ENCODE measurements at places on chromosomes 2 and 18.
A peak's percentile ranks its signal among the peaks of the same experiment; 100 is the strongest.

DNA sequence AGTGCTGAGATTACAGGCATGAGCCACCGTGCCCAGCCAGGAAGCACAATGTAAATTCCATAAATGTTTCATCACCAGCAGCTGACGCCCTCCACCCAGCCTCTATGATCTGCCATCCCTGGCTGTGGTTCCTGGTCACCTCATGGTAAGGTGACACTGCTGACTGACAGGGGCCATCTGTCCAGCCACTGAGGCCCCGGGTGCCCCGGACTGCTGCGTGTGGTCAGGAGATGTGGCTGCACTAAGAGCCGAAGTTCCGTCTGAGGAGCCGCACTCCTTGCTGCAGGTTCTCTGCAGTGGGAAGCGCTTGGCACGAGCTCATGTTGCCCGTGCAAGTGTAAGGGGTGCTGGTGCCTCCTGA, 10.9 kb downstream of the NTSR2 start:
- no peak for DNase-seq

DNA sequence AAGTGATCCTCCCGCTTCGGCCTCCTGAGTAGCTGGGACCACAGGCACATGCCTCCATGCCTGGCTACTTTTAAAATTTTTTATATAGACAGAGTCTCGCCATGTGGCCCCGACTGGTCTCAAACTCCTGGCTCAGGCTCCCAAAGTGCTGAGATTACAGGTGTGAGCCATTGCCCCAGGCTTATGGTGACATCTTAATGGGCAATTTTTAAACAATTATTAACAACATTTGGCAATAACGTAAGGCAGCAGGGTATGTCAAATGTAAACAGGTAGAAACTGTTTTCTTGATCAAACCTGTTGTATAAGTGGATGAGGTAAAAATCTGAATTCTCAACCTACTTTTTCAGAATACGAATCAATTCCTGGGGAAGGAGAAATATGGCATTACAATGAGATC, 11.0 kb downstream of the FECH start:
- no peak for DNase-seq

DNA sequence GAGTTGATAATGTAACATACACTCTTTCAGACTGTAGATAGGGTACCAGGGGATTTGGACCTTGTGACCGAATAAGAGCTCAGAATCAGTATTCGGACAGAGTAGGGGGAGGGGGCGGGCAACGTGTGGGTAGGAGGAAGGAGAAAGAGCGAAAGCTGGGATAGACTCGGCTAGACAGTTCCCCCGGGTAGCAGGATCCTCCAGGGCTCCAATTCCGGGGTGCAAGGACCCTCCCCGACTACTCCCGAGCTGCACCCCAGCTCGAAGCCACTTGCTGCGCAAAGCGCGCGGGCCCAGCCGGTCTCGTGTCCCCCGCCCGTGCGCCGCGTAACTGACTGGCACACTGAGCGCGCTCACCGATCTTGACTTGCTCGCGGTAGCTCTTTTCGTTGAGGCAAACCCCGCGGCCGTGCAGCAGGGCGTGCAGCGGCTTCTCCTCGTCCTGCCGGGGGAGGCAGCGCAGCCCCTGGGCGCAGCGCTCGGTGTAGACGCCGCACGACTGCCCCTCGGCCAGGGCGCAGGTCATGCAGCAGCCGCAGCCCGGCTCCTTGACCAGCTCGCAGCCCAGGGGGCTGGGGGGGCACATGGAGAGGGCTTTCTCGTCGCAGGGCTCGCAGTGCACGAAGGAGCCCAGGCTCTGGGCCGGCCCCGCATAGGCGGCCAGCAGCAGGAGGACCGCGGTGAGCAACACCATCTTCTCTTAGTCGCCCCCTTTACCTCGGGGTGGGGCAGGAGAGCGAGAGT, 1.1 kb downstream of the IGFBP5 start:
- DNase-seq = no peak

- DNase-seq = no peak
These were observed 296.4 kb upstream of the ACVR2A start for GRCh38 chr2:147548451-147548850.

DNA sequence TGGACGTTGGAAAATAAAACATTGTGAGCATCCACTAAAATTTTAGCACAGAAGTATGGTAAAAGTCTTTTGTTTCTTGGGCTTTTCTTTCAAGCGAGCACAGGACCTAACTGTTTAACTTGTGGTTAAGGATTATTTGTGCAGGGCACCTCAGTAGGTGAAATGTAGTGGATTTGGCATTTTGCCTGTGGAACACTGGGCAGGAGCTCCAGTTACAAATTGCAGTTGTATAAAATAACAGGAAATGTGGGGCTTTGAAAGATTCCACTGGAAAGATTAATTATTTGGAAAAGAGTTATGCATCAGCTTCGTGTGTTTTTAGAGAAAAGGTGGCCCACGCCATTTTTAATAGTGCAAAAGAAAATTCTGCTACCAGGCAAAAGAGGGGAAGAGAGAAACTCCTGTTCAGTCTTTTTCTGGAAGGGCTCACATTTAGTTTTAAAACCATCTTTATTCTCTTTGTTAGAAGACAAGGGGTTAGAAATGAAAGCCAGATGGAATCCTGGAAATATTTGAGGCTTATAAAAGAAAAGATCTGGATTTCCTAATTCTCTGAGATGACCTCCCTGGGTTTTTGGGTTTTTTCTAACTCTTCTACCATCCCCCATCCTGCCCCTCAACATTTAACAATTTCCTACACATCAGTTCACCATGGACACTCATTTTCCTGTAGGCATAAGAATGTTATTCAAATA, 144.3 kb upstream of the SERTAD2 start:
- DNase-seq = no peak

DNA sequence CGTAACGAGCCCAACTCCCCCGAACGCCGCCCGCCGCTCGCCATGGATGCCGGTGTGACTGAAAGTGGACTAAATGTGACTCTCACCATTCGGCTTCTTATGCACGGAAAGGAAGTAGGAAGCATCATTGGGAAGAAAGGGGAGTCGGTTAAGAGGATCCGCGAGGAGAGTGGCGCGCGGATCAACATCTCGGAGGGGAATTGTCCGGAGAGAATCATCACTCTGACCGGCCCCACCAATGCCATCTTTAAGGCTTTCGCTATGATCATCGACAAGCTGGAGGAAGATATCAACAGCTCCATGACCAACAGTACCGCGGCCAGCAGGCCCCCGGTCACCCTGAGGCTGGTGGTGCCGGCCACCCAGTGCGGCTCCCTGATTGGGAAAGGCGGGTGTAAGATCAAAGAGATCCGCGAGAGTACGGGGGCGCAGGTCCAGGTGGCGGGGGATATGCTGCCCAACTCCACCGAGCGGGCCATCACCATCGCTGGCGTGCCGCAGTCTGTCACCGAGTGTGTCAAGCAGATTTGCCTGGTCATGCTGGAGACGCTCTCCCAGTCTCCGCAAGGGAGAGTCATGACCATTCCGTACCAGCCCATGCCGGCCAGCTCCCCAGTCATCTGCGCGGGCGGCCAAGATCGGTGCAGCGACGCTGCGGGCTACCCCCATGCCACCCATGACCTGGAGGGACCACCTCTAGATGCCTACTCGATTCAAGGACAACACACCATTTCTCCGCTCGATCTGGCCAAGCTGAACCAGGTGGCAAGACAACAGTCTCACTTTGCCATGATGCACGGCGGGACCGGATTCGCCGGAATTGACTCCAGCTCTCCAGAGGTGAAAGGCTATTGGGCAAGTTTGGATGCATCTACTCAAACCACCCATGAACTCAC, 673 bp downstream of the PCBP1 start:
- DNase-seq = peak; percentile 70

DNA sequence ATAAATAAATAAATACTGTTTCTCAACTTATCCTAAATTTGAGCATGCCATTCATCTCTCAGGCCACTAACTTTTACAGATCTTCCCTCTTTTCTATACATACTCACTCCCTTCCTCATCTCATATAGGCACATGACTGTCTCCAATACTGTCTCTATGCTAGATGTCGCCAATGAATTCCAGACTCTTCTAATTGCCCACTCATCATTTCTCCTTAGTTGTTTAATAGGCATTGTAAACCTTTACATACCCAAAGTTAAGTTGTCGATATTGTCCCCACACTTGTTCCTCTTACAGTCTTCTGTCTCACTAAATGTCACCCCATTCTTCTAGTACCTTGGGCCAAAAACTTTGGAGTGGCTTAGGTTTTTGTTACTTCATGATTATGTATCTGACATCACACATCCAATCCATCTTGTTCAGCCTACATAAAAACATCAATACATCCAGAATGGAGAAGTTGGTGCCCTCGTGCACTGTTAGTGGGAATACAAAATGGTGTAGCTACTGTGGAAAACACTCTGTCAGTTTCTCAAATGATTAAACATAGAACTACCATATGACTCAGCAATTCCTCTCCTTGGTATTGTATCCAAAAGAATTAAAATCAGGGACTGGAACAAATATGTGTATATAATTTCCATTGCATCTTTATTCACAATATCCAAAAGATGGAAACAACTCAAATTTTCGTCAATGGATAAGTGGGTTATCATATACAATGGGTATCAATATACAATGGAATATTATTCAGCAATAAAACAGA, 935.1 kb downstream of the SLC4A3 start:
- DNase-seq = no peak

DNA sequence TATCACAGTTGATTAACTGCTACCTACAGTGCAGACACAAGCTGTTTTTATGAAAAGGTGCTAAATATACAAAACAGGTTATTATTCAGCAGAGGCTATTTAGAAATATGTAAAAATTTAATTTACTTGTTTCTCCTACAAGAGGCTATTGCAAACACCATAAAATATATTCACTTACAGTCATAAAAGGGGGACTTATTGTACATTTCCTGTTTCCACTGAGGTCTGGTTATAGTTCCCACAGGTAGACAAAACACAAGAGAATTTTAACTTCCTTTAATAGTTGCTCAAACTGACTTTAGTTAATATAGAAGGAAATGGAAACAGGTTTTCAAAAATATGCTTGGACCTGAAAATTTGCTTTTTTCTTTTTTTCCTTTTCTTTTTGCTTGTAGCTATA, 40.0 kb upstream of the FRZB start:
- DNase-seq = no peak

DNA sequence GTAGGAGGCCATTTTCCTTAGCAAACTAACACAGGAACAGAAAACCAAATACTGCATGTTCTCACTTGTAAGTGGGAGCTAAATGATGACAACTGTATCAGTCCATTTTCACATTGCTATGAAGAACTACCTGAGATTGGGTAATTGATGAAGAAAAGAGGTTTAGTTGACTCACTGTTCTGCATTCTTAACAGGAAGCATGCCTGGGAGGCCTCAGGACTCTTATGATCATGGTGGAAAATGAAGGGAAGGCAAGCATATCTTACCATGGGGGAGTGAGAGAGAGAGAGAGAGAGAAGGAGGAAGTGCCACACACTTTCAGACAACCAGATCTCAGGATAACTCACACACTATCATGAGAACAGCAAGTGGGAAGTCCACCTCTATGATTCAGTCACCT, 105.3 kb downstream of the PARD3B start:
- no peak for DNase-seq

DNA sequence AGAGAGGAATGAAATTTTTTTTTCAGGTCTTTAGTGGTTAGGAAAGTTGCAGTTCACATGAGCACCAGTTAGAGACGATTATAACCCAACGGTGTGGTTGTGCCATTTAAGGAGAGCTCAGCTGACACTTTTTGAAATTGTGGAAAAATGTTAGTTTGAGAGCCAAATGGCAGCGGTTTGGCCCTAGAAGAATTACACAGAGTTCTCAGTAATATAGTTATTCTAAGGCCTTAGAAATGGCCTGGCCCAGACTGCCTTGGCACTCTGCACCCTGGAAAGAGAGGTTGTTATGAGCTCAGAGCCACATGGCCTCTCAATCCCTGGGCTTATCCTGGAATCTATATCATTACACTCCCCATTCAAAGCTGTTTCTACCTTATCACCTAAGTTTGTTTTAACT, 117.4 kb downstream of the RHBDD1 start:
- peak; percentile 18 for DNase-seq

- no peak for DNase-seq
These were observed 24.6 kb upstream of the SALL3 start for GRCh38 chr18:78955051-78955450.

DNA sequence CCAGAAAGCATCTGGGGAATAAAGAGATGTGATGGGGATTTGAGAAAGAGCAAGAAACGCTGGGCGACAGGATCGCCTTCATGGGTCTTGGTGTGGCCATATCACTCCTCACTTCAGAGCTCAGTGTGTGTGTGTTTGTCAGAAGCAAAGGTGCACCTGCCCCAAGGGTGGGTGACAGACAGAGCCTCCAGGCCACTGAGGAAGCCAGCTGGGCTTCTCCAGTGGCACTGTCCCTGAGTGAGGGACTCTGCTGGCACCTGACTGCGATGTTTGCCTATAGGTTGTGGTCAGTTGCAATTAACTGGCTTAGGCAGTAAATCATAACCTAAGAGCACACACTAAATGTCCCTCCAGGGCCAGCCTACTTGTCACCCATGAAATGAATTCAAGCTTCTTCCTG, 23.5 kb upstream of the GNAL start:
- DNase-seq = no peak

GRCh38 chr2:110903548-110903947, 171.2 kb downstream of the ACOXL start:
- DNase-seq = no peak

GRCh38 chr18:62784338-62784965, 69.1 kb downstream of the PHLPP1 start:
- DNase-seq = no peak

- no peak for DNase-seq
These were observed 49.0 kb upstream of the DSG1 start for GRCh38 chr18:31268985-31269406.

DNA sequence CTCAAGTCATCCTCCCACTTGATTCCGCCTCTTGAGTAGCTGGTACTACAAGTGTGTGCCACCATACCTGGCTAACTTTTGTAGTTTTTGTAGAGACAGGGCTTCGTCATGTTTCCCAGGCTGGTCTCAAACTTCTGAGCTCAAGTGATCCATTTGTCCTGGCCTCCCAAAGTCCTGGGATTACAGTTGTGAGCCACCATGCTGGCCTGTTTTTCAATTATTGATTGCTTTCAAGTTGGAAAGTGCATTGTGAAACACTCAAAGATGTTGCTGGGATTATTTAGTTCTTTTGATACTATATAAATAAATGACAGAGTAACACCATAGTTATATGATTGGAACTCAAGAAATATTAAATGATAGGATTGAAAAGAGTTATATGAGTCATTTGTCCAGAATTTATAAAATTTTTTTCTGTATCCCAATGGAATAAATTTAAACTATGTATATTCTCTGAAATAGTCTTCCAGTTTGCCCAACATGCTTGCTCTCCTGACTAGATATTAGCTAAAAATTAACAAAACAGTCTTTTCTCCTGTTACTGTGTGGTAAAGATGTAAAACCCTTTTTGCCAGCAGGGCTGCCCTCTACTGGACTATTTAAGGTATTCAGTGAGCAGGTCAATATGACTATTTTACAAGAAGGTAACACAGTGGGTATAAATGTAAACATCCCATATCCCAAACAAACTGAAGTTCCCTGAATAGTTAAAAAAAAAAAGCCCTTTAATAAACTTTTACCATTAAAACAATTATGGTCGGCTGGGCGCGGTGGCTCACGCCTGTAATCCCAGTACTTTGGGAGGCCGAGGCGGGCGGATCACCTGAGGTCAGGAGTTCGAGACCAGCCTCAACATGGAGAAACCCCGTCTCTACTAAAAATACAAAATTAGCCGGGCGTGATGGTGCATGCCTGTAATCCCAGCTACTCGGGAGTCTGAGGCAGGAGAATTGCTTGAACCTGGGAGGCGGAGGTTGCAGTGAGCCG, 42.7 kb downstream of the ACSL3 start:
- no peak for DNase-seq

GRCh38 chr2:45263147-45263546, 253.9 kb upstream of the SIX2 start:
- no peak for DNase-seq
